Left forelimb (tissue), 1 donor: ENCODE measurements at places on chromosomes 11 and 22.

GRCh38 chr11:134045799-134046635 lies 22.9 kb upstream of the JAM3 start:
- DNase-seq, result no peak

- no peak for DNase-seq
Observed at GRCh38 chr11:120941000-120941399, 82.9 kb upstream of the TBCEL start.

- DNase-seq, result no peak
Observed at GRCh38 chr11:44468345-44468988, 97.0 kb upstream of the CD82 start.

- DNase-seq, result no peak
Observed at GRCh38 chr11:125679397-125679796, 1.2 kb downstream of the ACRV1 start.

DNA sequence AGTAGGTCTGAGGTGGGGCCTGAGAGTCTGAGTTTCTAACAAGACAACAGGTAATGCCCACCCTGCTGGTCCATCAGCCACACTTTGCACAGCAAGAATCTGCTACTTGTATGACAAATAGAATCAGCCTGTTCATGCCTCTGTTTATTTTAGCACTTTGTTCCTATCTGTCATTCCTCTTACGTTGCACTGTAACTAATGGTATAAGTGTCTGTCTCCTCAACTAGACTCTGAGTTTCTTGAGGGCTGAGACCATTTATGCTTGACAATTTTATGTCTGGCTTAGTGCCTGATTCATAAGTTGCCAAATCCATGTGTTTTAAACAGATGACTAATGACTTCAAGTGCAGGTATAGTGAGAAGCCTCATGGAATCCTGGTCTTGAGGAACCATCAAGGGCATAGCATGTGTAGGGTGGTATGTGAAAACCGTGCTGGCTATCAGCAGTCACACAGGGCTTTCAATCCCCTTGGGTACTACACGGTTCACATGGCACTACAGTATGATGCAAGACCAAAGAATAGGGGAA lies 209.7 kb downstream of the C11orf91 start:
- DNase-seq, result no peak

DNA sequence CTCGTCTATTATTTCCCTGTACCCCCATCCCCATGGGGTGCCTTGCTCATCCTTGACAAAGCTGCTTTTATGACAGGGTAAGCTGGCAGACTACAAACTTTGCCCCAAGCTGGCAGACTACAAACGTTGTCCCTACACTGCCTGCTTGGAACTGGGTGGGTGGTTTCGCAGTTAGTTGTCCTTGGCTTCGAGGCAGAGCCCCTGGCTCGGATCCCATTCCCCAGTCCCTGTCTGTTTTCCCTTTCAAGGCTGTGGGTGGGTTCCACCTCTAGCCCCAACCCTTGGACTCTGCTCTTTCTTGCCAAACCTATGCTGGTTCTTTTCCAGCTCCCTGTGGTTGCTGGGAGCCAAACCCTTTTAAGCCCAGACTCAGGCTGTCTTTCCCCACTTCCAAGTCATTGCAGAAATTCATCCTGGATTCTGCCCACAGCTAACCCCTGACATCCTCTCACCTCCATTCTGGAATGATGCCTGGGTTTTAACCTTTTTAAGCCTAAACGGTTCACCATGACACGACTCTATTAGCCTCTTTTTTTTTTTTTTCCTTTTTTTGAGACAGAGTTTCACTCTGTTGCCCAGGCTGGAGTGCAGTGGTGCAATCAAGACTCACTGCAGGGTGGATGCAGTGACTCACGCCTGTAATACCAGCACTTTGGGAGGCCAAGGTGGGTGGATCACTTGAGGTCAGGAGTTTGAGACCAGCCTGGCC lies 9.2 kb upstream of the RBM14 start:
- peak; percentile 74 for DNase-seq

GRCh38 chr11:41921746-41922390 lies 462.4 kb upstream of the LRRC4C start:
- DNase-seq, result no peak

GRCh38 chr11:100574894-100575769 lies 112.0 kb upstream of the ARHGAP42 start:
- no peak for DNase-seq

DNA sequence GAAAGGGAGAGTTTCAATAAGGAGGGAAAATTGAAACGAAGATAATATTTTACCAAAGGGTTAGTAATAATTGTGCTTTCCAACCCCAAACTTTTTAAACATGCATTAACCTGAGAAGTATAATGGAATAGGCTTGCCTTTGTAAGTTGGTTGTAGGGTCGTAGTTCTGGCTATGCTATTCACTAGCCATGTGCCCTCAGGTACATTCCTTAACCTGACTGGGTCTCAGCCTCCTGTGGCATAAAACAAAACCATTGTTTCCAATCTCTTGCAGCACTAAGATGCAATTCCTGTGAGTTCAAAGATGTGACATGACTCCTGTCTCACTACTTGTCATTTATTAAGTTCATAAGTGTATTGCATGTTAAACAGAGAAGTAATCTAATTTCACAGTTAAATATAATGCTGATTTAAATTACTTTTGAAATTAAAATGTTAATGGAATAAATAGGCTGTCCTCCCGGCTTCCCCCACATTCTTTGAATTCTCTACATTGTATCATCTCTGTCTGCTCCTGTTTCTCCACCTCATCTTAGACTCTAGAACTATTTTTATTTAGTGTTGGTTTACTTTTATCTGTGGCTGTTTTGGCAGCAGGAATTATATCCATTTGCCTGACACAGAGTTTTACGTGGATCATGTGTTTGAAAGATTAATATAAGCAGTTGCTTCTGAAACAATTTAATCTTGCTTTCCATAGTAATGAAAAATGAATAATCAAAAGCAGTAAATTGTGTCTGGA lies 216.3 kb downstream of the FAT3 start:
- DNase-seq, result no peak

DNA sequence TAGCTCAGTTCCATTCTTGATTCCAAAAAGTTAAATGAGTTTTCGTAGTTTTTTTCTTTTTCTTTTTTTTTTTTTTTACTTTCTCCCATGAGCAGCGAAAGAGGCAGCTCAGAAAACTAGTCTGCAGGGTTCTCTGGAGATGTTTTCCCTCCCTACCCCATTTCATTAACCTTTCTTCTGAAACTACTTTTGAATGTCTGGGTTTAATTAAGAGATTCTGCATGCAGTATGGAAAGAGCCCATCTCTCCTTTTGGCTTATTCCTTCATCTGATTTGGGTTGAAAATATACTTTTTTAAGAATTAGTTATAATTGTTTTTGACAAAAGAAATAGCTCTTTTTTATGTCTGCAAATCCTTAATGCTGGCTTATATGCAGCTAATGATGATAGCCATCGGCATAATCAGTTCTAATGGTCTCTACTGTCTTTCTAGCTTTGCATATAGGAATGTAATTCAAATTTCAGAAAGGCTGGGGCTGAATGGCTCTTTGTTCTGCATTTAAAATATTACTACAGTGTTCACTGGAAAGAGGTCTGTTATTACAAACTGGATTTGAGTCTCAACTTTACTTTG lies 265.3 kb downstream of the FAT3 start:
- no peak for DNase-seq

DNA sequence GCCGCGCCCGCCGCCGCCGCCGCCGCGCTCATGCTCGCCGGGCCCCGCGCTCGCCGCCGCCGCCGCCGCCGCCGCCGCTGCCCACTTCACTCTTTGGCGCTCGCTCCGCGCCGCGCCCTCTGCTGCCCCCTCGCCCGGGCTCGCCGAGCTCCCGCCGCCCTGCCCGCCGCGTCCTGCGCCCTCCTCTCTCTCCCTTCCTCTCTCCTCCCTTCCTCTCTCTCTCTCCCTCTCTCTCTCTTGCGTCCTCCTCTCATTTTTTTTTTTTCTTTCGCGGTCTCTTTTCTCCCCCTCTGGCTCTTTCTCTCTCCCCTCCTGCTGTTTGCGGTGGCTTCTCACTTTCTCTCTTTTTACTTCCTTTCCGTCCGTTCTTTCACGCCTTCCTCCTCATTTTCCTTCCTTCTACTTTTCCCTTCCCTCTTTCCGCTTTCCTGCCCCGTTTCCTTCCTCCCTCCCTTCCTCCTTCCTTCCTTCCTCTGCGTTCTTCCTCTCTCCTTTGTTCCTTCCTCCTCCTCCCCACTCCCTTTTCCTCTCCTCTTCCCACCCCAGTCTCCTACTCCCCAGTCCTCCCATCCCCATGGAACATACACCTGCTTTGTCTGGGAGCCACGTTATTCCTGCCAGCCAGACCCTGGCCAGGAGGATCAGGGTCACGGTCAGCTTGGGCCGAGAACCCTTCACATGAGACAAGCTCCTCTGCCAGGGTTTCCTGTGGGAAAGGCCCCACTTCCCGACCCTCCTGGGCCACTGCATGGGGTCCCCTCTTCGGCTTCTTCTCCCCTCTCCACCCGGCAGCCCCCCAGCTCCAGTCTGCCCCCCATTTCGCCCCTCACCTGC lies 19.3 kb upstream of the SHISAL1 start:
- no peak for DNase-seq

- peak; percentile 47 for DNase-seq
Observed at GRCh38 chr22:47328550-47329243, 566.2 kb downstream of the TBC1D22A start.

GRCh38 chr22:27775087-27775698 lies 26.4 kb downstream of the MN1 start:
- DNase-seq, result no peak

GRCh38 chr22:27164781-27165503 lies 507.6 kb downstream of the MIAT start:
- no peak for DNase-seq

- DNase-seq, result no peak
Observed at GRCh38 chr11:80873310-80873999, 1432.6 kb upstream of the TENM4 start.

DNA sequence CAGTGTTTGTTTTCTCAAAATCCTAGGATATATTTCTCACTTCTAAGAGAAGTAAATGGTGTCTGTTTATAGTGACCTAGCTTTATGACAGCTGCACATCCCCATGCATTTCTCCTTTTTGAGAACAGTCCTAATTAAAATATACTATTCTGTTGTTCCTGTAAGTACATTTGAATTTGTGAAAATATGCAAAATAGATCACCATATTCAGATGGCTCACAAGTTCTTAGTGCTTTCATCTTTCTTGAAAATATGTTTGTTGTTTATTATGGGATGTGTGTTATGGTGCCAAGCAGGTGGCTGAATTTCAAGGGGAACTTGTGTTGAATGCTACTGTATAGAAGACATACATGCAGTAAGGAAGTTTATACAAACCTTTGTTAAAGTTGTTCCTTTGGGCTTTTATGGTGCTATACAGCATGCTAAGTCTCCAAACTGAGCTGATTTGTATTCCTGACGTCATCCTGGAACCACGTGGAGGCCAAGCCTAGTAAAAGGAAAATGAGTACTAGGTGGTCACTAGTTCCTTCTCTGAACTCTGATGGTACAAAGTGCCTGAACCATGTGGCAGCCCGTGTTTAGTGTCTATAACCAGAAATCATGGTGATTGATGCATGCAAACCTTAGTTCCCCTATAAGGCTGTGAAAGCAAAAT lies 7.8 kb upstream of the VSTM5 start:
- no peak for DNase-seq
